NCI-H1092 (cell line): ENCODE measurements at places on chromosomes 3 and 15.
A peak's percentile ranks its signal among the peaks of the same experiment; 100 is the strongest.

- DNase-seq, result no peak
These were observed 639 bp downstream of the NIPA1 start for GRCh38 chr15:22786868-22787698.

DNA sequence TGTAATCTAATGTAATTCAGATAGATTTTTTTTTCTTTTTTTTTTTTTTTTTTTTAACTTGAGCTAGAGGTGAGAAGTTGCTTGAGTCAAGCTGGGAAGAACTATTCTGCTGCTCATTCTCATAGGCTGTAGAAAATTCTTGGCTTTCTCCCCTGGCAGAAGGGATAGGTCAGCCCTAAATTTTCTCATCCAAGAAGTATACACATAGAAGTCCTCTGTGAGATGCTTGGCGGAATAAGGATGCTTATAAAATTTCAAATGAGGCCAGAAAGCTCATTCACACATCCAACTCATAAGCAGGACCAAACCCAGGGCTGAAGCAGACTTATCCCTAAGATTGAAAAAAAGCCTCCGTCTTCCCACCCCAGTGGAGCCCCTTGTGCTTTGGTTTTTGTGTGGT is 572.5 kb downstream of the SQOR start:
- DNase-seq, result no peak

GRCh38 chr3:127077068-127077467 is 94.2 kb downstream of the PLXNA1 start:
- no peak for DNase-seq

- peak; percentile 39 for DNase-seq
These were observed 577 bp downstream of the ZNF148 start for GRCh38 chr3:125374501-125374995.

- DNase-seq, result no peak
These were observed 337.3 kb upstream of the CBLB start for GRCh38 chr3:106206146-106206545.

DNA sequence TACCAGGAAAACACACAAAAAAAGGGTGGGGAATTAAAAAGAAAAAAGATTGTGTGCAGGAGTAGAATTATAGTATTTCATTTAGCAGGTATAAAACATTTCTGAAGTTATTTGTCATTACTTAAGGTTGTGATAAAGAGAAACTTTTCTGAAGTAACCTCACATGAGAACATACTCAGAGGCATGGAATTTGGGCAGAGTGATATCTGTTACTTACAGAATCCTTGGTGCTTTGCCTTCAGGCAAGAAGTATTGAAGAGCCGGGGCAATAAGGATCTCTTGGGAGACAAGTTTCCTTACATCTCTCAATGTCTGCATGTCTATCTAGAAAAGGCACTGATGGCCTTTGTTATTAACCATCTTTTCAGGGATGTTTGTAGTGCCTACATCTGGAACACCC is 179.7 kb upstream of the ROBO1 start:
- DNase-seq, result no peak

GRCh38 chr3:172002512-172003078 is 36.8 kb upstream of the FNDC3B start:
- DNase-seq, result no peak

- DNase-seq, result no peak
These were observed 50.2 kb downstream of the CRYBG3 start for GRCh38 chr3:97871801-97872524.

DNA sequence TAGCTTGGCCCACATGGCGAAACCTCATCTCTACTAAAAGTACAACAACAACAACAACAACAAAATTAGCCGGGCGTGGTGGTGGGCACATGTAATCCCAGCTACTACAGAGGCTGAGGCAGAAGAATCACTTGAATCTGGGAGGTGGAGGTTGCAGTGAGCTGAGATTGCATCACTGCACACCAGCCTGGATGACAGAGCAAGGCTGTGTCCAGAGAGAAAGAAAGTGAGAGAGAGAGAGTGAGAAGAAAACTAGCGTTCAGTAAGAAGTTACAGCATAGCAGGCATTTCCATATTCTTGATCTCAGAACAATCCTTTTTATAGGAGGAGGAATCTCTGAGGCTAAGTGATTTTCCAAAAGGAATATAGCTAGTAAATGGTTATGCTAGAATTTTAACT is 1076.1 kb downstream of the AGBL1 start:
- DNase-seq, result no peak

DNA sequence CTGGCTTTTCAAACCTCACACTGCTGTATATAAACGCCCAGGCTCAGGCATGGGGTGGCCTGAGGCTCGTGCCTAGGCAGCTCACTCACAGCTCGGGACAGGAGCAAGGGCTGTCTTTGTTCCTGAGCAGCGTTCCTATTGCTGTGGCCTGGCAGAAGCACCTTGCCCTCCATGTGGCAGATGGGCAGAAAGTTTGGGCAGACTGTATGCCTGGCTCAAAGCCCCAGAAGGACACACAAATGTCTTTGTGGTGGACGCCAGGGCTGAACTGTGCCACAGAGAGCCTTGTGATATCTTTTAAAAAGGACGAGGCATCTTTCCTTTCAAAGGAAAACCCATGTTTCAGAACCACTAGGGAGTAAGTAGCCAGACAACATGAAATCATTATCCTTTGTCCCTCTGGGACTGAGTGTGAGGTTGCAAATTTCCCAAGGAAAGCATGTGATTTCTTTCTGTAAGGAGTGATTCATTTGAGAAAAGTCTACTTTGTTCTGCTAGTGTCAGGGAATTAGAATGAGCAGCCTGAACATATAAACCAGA is 29.3 kb upstream of the UBE2E1 start:
- DNase-seq, result no peak

DNA sequence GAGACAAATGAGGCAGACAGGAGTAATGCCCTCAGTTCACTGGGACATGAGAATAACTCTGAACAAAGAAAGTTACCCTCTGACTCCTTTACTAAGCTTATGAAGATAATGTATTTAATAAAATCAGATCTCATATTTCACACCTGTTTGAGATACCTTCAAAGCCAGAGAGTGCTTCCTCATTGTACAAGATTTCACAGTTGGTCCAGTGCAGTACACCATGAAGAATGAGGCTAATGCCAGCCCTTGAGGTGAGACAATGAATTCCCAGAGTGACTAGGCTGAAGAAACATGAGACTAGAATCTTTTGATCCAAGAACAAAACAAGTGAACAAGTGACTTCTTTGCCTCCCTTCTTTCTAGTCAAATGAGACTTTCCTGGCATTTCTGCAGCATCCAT is 1133.8 kb downstream of the TUSC7 start:
- DNase-seq, result no peak

GRCh38 chr3:23304424-23304823 is 101.3 kb downstream of the UBE2E2 start:
- no peak for DNase-seq

DNA sequence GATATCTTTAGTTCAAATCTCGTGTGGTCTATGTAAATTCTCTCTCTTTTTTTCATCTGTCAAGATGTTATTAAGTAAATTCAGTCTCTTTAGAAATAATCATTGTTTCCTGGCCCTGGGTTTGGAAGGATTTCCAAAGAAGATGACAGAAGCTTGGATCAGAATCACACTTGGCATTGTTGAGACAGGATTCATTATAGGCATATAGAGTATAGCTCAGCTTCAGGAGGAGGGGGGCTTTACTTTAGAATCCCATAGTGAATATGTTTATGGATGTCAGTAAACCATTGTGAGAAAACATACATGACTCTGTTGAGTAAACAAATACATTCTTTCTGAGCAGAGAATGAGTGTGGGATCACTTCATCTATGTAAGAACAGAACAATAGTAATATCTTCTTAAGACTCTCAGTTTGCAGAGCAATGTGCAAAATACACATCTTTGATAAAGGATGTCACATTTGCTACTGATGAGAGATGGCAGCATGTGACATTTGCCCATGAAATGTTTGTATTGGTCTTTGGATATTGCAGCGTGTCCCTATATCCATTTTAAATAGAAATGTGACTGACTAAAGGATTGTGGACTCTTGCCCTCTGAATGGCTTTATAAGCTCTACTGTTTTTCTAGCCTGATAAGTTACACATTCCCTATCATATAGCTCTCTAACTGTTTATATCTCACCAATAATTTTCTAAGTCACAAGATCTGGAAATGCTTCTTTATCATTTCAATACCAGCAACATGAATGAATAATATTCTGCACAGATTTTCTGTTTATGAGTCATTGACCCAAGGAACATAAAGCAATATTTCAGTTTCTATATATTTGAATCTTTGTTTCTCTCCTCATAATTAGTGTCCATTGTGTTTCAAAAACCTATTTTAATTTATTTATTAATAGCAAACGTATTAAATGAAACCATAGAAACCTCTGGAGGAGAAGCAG is 95.6 kb upstream of the THRB start:
- no peak for DNase-seq

GRCh38 chr15:55250392-55250791 is 39.2 kb downstream of the RAB27A start:
- no peak for DNase-seq

- no peak for DNase-seq
These were observed 17.6 kb upstream of the CCDC174 start for GRCh38 chr3:14633819-14634424.

GRCh38 chr15:96838081-96838480 is 507.6 kb downstream of the NR2F2 start:
- DNase-seq, result no peak

DNA sequence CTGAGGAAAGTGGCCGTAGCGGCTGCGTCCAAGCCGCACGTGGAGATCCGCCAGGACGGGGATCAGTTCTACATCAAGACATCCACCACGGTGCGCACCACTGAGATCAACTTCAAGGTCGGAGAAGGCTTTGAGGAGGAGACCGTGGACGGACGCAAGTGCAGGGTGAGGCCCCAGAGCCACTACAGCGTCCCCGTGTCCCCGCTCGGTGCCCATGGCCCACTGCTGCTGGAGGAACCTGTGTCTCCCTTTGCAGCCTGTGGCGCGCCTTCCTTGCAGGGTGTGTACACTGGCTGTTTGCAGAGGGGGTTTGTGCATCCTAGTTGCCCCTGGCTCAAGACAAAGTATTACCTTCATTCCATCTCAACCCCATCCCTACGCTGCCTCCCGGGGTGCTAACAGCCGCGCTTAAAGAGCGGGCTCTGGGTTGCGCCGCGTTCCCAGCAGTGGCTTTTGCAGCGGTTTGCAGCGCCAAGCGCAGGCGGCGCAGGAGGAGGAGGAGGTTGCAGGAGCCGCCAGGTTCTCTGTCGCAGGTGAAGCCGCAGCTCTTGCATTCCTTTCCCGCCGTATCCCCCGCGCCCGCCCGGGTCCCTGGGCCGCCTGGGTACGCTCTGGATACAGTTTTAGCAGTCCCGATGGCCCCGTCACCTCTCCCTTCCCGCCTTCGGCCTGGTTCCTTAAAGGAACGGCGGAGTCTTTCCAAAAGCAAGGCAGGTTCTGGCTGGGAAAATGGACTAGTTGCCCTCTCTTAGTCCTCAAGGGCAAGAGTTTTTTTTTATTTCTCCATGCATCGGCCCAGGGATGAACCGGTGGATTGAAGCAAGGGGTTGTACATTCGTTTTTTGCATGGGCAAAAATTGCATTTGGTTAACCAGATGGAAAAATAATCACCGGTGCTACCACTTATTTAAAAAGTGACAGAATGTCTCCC is 1.2 kb downstream of the CRABP1 start:
- no peak for DNase-seq

GRCh38 chr3:88263417-88264100 is 113.8 kb downstream of the C3orf38 start:
- DNase-seq, result no peak

DNA sequence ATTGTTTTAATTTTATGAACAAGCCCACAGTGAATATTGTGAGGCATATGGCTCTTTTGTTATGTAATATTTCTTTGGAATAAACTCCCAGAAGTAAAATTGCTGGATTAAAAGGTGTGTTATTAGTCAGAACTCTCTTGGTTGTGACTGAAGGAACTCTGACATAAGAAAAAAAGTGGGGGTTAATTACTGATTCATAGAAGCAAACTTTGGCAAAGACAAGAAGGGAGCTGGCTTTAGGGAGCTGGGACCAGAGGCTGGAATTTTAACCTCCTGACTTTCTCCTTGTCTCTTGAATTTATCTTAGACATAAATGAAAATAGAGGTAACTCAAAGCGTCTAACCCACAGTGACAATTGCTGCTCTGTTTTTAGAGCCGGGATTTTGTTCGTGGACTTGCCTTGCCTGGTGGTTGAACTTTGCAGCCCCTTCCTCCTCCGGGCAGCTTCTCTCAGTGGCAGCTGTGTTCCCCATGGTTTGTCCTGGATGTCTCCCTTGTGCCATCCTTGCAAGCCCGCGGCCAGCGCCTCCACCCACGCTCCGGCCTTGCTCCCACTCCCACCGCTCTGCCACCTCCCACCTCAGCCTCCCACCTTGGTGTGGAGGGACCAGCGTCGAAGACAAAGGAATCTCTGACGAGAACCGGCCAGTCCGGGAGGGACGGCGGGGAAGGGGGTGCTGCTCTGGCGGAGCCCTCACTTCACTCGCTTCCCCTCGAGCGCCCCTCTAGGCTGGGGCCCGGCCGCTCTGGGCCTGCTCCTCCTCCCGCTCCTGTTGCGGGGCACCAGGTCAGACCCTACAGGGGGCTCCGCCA is 28.0 kb downstream of the ARHGAP31 start:
- no peak for DNase-seq

GRCh38 chr3:10173095-10173925 is 8.6 kb downstream of the IRAK2 start:
- no peak for DNase-seq

- no peak for DNase-seq
These were observed 609 bp upstream of the UROC1 start for GRCh38 chr3:126517986-126518778.

DNA sequence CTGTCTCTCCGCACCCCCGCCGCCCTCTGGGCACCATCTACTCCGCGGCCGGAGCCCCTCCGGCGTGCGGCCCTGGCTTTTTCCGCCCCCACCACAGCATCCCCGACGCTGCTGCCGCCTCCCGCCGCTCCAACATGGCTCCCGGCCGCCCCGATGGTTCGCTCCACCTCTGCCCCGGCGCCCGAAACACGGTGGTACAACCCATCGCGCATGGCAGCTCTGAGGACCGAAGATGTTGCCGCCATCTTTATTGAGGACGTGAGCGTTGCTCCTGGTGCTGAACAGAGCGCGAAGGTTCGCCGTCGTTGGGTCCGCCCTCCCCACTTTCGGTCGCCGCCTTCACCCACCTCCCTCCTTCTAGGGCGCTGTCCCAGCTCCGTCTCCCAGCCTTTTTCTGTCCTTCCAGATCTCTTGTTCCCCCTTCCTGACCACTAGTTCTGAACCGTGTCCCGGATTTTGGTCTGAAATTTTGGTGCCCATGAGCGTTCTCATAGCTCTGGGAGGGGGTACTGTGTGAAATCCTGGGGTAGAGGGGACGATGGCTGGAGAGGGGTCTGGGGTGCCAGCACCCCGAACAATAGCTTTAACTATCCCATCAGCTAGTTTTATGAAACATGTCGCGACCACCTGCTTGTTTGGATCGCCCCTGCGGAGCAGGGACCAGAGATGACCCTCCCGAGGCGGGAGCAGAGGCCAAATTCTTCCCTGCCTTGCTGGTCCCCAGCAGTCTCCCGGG is at the start of gene CELSR3:
TSS of gene CELSR3 (minus strand) at position 134 of the 736 bp plus-strand sequence. CDS start 252 bp downstream, outside the sequence.
- peak; percentile 89 for DNase-seq

DNA sequence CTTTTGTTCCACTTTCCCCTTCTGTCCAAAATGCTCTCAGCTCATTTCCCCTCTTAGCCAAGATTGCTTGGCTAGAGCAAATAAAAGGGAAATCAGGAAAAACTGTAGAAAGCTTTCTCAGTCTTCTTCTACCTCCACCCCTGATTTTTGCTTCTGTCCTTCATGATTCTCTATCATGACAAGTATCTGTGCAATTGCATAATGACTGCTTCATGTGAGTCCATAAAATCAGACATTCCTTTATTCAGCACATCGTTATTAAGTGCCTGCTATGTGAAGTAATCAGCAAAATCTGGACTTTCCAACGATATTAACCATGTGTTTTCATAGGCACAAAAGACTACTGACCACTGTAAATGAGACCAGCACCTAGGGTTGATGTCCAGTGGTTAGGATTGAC is 321.5 kb upstream of the CBLB start:
- DNase-seq, result no peak

GRCh38 chr3:119015942-119016341 is 18.7 kb downstream of the IGSF11 start:
- DNase-seq, result no peak
